Diencephalon (tissue), 1 donor: ENCODE measurements at places on chromosomes 1 and 21. TPM values are rescaled to one million over a fixed set of nuclear protein-coding genes. Genes with fewer than 3 reads are reported as not detected.

SLC1A7 gene
- total RNA-seq = not detected

GPR37L1 gene
- total RNA-seq = 6.5 TPM

TMEM240 gene
- 14.5 TPM for total RNA-seq

CFHR3 gene
- total RNA-seq = not detected

SYT2 gene
- total RNA-seq = 4.6 TPM

S100A14 gene
- total RNA-seq = not detected

OR14K1 gene
- not detected for total RNA-seq

SPSB1 gene
- total RNA-seq = 3.7 TPM

NBPF6 gene
- not detected for total RNA-seq

GIPC2 gene
- total RNA-seq = 0.46 TPM

GPR52 gene
- total RNA-seq = 5.8 TPM

CYP4B1 gene
- total RNA-seq = not detected

LCA5L gene
- total RNA-seq = 1.2 TPM

GUCA2A gene
- total RNA-seq = not detected

CHIA gene
- not detected for total RNA-seq

FAM163A gene
- 1.6 TPM for total RNA-seq

LRRC53 gene
- 0.23 TPM for total RNA-seq

GNG4 gene
- 81.0 TPM for total RNA-seq

ZNF124 gene
- total RNA-seq = 176 TPM

SPRR1B gene
- not detected for total RNA-seq

SYCP1 gene
- not detected for total RNA-seq

KRTAP19-1 gene
- total RNA-seq = not detected

MINDY1 gene
- 18.2 TPM for total RNA-seq

PCBP3 gene
- 13.8 TPM for total RNA-seq

FAM177B gene
- total RNA-seq = 0.23 TPM

DTL gene
- total RNA-seq = 5.5 TPM

TRIM67 gene
- total RNA-seq = 29.3 TPM

SLC25A34 gene
- total RNA-seq = 0.23 TPM

TCHH gene
- 0.23 TPM for total RNA-seq

CAMTA1 gene
- 185 TPM for total RNA-seq

PTGFR gene
- total RNA-seq = 4.6 TPM

AIM2 gene
- total RNA-seq = 9.9 TPM

AXDND1 gene
- total RNA-seq = 0.69 TPM

PLA2G5 gene
- 1.8 TPM for total RNA-seq

FAM167B gene
- 0.46 TPM for total RNA-seq

LRRIQ3 gene
- total RNA-seq = 2.5 TPM
